ENCODE measurements at places on chromosomes 6 and 20. TPM values are rescaled to one million over a fixed set of nuclear protein-coding genes. Genes with fewer than 3 reads are reported as not detected.

GRCh38 chr20:29741594-29741893 is 1515.9 kb upstream of the DEFB115 start:
- no peak for DNase-seq

DNA sequence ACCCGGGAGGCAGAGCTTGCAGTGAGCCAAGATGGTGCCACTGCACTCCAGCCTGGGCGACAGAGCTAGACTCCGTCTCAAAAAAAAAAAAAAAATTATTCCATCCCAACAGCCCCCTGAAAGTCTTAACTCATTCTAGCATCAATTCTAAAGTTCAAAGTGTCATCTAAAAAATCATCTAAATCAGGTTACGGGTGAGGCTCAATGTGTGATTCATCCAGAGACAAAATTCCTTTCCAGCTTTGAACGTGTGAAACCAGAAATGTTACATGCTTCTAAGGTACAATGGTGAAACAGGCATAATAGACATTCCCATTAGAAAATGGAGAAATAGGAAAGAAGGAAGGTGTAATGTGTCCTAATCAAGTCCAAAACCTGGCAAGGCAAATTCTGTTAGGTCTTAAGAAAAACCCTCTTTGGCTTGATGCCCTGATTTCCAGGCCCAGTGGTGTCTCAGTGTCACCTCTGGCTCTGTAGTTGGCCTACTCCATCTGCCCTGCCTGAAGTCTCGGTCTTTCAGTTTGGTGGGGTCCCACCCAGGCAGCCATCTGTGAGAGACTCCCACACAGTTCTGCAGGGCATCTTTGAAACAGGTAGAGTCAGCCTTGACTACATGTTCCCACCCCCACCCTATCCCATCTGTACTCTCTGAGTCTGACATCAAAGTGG is 43.5 kb downstream of the HFE start:
- no peak for DNase-seq

Gene SPATA25
- 2.0 TPM for total RNA-seq

GRCh38 chr6:134551245-134551960 is 233.5 kb upstream of the SGK1 start:
- DNase-seq, result no peak

GRCh38 chr20:61166324-61166723 is 85.7 kb upstream of the CDH4 start:
- DNase-seq, result no peak

Gene LY86
- 1.1 TPM for total RNA-seq

Gene BTN1A1
- total RNA-seq, result not detected

Gene PSMG4
- 9.1 TPM for total RNA-seq

DNA sequence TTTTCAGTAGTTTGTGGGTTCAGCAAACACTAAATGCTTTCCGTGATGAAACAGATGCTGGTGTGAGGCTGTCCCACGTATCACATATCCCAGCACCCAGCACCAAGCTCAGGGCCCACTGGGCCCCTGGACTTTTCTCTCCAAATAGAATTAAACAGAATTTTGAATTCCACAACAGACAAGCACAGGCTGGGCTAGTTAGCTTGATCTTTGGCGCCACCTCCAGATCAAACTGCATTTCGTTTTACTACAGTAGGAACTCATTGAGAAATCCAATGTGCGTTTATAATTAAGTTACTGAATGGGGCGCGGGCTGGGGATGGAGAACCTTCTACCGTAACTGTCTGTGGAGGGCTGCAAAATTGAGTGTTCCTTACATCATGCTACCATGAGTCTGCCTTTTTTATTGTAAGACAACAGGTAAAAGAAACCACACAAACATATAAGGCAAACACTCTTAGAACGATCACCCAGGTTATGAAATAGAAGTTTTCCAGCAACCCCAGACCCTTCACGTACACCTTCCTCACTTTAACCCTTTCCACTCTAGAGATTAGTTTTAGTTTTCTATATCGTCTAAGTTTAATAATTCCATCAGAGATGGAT is 107.8 kb downstream of the ZFP64 start:
- no peak for DNase-seq

- no peak for DNase-seq
These were observed 50.2 kb downstream of the NCOA3 start for GRCh38 chr20:47551841-47552240.

Gene TFAP2A
- total RNA-seq, result 0.43 TPM

DNA sequence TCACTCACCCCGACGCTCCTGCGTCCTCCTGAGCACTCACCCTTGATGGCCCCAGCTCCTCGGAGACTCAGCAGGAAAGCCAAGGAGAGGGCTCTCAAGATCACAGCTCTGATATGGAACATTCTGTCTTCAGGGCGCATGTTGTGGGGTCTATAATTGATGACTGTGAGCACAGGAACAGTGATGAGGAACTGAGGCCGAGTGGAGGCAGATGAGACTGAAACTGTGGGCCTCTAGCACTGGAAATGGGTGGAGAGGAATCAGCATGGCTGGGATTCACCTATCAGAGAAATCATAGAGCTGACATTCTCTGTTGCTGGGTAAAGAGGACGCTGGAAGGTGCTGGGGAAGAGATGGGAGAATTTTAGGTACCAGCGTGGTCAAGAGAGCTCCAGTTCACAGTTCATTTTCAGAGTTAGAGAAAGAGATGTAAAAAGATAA is at the start of gene HLA-DPA1:
Gene HLA-DPA1 (minus strand): TSS at position 219 of the 441 bp plus-strand sequence.
- no peak for DNase-seq
